ENCODE measurements at places on chromosomes 3 and 15.
A peak's percentile ranks its signal among the peaks of the same experiment; 100 is the strongest.

- DNase-seq, result no peak
These were observed 1.4 kb upstream of the CHMP2B start for GRCh38 chr3:87225659-87226058.

DNA sequence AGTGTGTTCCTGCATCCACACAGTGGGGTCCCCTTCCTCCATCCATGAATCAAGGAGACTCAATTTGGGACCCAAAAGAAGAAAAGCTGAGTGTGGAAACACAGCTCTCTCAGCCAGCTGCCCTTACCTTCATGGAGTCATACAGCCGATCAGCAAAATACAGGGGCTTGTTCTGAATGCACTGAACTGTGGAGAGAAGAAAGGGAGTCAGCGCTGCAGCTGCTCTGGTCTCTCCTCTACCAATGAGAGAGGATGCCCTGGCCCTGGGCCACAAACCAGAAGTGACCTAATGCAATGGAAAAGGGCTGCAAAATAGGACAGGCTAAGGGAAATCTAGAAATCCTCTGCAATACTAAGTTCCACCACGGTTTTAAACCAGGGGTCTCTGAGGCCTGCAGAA lies 46.7 kb downstream of the ANXA2 start:
- DNase-seq, result no peak

GRCh38 chr15:100104245-100104644 lies 237.5 kb downstream of the ADAMTS17 start:
- no peak for DNase-seq

DNA sequence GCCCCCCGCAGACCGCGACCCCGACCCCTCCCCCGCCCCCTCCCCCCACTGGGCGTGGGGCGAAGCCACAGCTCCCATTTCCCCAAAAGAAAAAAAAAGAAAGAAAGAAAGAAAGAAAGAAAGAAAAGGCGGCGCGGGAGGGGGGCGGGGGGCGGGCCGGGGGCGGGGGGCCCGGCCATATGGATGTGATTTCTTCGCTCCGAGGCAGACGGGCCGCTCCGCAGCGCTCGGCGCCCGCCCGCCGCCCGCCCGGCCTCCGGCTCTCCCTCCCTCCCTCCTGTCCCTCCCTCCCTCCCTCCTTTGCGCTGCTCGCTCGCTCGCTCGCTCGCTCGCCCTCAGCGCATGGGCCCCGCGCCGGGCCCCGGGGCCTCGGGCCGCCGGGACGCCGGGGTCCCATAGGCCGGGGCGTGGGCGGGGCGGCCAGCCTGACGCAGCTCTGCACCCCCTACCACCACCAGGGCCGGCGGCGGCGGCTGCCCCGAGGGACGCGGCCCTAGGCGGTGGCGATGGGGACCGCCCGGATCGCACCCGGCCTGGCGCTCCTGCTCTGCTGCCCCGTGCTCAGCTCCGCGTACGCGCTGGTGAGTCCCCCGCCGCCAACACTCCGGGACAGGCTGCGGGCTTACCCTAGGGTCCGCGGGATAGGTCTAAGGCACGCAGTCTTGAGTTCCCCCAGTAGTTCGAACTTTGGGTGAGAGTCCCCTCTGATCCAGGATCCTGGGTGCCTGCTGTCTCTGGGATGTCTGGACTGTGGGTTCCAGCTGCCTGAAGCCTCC lies 5.7 kb downstream of the PTH1R start:
- no peak for DNase-seq

- peak; percentile 92 for DNase-seq
These were observed 2.8 kb upstream of the BCL6 start for GRCh38 chr3:187748050-187748481.

DNA sequence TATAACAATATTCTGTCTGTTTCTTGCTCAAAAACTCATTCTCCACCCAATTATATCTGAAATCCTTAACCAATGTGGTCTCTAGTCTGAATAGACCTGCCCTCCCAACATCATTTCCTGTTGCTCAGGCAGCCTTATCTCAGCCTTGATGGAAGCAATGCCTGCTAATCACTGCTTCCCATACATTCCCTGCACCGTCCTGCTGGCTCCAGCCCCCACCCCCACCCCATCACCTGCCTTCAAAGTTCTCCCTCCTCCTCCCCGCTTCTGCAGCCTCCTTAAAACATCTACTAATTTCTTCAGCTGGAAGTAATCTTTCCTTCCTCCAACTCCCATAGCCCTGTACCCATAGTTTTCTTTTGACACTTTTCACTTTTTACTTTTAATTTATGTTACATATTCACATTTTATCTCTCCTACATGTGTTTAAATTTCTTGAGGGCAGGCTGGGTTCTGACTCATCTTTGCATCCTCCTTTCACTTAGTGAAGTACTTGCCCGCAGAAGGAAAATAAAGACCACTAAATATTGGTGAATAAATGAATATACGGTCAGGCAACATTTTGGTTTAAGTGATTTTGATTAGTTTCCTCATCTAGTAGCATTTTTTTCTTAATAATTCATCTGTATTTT lies 98.2 kb downstream of the MEIS2 start:
- no peak for DNase-seq

- no peak for DNase-seq
These were observed 605.7 kb upstream of the GRM7 start for GRCh38 chr3:6255229-6255628.

- DNase-seq, result no peak
These were observed 51.0 kb downstream of the ATP8B4 start for GRCh38 chr15:50068016-50068415.

All from left ventricle myocardium inferior (tissue), 1 donor.